ENCODE measurements at places on chromosomes 1 and 21. TPM values are rescaled to one million over a fixed set of nuclear protein-coding genes. Genes with fewer than 3 reads are reported as not detected.

- H3K4me1 ChIP-seq: no peaks in the 10 kb centered on the region
- H3K27me3 ChIP-seq: no peaks in the 10 kb centered on the region
- peak; percentile 47 for DNase-seq
- peak within 1 kb of the TSS; percentile 58 for H3K4me3 ChIP-seq
Measured at GRCh38 chr1:220527908-220528678, at the start of gene MARK1. MARK1 (plus strand) TSS chr1:220528136; CDS start chr1:220528823, 687 bp downstream.

DNA sequence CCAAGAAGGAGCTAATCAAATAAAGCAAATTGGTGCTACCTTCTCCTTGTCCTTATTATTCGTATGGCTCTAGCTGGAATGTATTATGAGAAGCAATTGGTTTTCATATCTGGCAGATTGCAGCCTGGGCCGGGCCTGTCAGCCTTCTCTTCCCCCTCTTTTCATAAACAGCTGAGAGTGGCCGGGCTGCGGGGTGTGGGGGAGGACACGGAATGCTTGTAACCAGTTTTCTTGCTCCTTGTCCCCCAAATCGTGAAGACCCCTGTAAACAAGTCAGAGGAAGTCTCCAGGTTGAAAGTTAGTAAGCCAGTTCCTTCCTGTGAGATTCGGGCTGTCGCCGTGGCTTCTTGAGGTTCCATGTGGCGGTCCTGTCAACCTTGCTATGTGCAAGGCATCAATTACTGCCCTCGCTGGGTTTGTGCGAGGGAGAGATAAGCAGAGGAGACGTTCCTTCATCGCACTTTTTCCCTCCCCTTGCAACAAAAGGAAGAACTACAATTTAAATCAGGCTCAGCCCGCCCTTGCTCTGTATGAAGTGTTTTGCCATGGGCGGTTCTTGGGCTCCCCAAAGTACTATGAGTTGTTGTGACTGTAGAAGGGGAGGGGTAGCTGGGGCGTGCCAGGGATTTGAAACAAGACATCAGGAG is 450.7 kb downstream of the CAMTA1 start:
- no peaks in the 10 kb centered on the region for H3K4me1 ChIP-seq
- H3K27ac ChIP-seq: no peak overlapping the region
- no peaks in the 10 kb centered on the region for H3K36me3 ChIP-seq
- no peak overlapping the region for H3K4me3 ChIP-seq

DNA sequence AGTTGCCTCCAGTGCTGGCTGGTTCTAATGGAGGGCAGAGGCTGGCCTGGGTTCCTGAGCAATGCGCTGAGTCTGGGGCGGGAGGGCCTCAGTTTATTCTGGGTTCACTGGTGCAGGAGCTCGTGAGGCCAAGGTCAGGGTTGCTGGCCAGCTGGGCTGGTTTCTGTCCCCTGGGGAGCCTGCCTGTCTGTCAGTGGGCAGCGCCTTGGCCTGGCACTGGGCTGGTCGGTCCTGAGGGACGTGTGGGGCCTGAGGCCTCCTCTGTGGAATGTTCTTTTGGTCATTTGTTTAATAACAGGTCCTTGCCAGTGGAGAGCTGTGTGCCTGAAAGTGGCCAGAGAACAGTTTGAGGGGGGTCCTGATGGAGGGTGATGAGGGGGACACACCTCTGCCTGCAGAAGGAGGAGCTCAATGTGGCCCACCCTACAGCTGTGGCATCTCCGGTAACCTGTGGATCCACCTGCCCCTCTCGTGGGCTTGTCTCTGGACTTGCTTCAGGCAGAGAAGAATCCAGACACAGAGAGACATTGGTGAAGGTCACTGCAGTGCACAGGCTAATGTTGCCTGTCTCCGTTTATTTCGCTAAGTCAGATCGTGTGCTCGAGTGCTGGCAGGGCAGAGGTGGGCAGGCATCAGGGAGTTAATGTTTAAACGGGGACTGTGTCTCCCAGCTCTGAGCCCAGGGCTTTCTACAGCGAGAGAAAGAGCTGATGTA is 34.6 kb downstream of the COQ8A start:
- no peak overlapping the region for H3K4me3 ChIP-seq
- no peak for DNase-seq
- H3K27me3 ChIP-seq: no peaks in the 10 kb centered on the region
- no peaks in the 10 kb centered on the region for H3K36me3 ChIP-seq

DNA sequence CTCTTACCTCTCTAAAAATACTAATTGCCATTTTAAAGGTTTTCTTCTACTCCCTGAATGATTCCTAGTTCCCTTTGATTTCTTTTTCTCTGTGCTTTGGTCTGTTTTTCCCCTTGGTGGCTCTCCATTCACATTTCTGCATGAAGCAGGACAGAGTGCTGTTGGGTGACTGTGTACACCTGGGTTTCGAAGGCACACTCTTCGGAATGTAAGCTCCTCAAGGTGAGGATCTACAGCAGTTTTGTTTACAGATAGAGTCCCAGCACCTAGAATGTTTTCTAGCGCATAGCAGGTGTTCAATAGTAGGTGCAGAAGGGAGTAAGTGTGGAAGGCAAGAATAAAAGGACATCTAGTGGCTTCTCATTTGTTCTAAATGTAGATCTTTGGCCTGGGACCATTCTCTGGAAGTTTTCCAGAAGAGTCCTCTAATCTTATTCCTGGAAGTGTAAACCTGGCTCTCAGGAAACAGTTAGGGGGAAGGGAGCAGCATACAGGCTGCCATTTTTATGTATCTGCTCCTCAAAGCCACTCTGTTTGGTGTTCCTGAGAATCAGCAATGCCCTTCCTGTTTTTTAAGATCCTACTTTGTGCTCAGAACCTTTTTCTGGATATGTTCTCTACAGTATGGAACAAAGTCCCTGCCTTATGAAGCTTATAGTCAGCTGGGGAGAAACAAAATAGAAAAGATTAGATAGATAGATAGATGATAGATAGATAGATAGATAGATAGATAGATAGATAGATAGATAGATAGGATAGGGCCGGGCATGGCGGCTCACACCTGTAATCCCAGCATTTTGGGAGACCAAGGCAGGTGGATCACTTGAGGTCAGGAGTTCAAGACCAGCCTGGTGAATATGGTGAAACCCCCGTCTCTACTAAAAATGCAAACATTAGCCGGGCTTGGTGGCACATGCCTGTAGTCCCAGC is 22.8 kb upstream of the EFNA1 start:
- no peak overlapping the region for H3K27ac ChIP-seq
- DNase-seq: no peak
- no peaks in the 10 kb centered on the region for H3K36me3 ChIP-seq
- H3K4me1 ChIP-seq: peaks cover 5% of the 10 kb centered on the region

DNA sequence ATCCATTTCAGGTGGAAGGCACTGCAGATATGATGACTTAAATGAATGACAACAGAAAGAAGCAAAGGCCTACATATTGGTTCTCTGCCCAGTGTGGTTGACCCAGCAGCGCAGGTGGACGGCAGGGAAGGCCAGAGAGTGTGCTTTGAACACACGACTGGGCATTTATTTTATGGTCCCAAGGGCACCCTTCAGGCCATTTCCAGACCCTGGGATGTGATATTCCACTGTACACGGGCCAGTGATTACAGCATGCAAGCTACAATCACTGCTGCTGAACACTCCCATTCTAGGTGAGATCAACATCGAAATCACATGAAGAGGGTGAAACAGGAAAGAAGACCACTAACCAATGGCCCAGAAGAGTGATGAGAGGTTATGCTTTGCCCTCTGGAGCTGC is 33.8 kb downstream of the PCNX2 start:
- H3K4me3 ChIP-seq: no peak overlapping the region
- no peak for DNase-seq
- H3K27ac ChIP-seq: no peak overlapping the region
- H3K27me3 ChIP-seq: no peaks in the 10 kb centered on the region

DNA sequence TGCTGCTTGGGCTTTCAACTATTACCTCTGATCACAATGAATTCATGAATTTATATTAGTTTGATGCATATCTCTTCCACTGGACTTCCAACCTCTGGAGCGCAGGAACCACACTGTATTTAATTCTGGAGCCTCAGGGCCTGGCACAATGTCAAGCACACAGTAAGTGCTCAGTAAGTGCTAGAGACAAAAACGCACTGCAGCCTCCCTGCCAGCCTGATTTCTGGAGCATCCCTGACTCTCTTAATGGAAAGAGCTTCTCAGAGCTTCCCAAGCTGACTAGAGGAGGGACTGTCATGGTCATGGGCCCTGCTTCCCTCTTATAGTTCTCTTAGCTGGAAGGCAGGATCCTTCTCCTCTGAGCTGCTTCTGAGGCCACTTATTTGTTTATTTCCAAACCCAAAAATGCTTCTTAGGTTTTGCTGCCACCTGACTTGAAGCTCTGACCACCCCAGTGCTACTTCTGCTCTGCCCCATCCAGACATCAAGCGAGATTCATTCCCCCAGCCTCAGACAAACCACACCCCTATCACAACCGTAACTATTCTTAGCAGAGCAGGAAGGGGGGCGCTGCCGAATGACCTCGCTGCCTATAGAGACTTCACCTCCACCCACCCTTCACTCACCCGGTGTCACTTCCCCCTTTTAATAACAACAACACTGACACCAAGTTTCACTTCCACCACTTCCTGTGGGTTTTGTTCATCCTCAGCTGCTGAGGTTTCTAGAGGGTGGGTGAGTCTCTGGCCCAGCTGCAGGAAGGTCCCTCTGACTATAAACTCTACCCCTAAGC is 33.6 kb downstream of the NUAK2 start:
- H3K4me1 ChIP-seq: no peaks in the 10 kb centered on the region
- no peak overlapping the region for H3K27ac ChIP-seq

- no peak overlapping the region for H3K27ac ChIP-seq
- H3K27me3 ChIP-seq: no peaks in the 10 kb centered on the region
- H3K4me1 ChIP-seq: no peaks in the 10 kb centered on the region
- DNase-seq: no peak
- H3K4me3 ChIP-seq: no peak overlapping the region
Measured at GRCh38 chr1:169360415-169360814, 7.2 kb downstream of the NME7 start.

The NEGR1 gene
- 3.0 TPM for total RNA-seq

GRCh38 chr1:25537153-25537831 is 6.1 kb upstream of the LDLRAP1 start:
- no peak overlapping the region for H3K27ac ChIP-seq
- no peak for DNase-seq
- no peaks in the 10 kb centered on the region for H3K4me1 ChIP-seq
- H3K36me3 ChIP-seq: no peaks in the 10 kb centered on the region
- H3K4me3 ChIP-seq: no peak overlapping the region
- no peaks in the 10 kb centered on the region for H3K27me3 ChIP-seq

DNA sequence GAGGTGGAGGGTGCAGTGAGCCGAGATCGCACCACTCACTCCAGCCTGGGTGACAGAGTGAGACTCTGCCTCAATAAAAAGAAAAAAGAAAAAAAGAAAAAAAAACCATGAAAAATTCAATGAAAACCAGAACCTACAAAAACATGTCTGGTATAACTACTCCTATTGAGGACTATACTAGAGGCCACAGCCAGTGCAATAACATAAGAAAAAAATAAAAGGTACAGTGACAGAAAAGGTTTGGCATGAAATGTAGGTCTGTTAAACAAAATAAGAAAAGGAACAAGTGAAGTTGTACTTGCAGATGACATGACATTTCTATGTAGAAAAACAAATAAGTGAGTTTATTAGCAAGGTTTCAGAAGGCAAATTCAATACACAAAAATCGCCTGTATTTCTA is 8.2 kb downstream of the NADK start:
- H3K36me3 ChIP-seq: no peaks in the 10 kb centered on the region
- H3K4me3 ChIP-seq: no peak overlapping the region
- no peak overlapping the region for H3K27ac ChIP-seq
- no peaks in the 10 kb centered on the region for H3K27me3 ChIP-seq
- H3K4me1 ChIP-seq: peaks cover 3% of the 10 kb centered on the region

DNA sequence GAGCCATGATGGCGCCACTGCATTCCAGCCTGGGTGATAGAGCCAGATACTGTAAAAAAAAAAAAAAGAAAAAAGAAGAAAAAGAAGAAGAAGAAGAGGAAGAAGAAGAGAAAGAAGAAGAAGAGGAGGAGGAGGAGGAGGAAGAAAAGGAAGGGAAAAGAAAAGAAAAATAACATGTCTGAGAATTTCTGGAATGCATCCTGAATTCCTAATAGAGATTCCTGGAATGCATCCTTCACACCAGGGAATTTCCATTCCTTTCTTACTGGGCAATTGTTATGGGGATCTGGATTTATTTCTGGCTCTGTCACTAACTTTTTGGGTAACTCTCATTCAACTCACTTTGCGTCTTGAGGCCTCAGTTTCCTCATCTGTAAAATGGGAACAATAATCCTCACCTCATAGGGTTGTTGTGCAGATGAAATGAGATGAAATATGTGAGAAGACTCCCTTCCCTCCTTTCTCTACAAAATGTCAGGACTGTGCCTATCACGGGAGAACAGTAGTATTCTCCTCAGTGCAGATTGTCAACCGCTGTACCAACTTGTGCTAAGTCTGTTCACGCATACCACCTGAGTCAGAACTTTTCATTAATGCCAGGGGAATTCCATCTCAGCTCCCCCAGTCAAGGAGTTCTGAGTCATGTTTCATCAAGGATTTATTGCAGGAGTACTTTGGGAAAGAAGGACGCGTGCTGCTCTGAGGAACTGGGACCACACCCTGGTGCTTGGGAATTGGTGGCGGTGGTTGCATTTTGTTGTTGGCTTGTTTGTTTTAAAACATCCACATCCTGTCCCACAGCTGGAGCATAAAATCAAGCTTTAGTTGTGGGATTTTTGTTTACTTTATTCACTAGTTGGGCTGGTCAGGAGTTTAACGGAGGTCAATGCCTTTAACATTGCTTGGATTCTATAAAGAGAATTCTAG is 42.4 kb upstream of the ROR1 start:
- no peak for DNase-seq
- H3K4me1 ChIP-seq: no peaks in the 10 kb centered on the region
- no peaks in the 10 kb centered on the region for H3K27me3 ChIP-seq
- no peak overlapping the region for H3K27ac ChIP-seq
- no peak overlapping the region for H3K4me3 ChIP-seq

DNA sequence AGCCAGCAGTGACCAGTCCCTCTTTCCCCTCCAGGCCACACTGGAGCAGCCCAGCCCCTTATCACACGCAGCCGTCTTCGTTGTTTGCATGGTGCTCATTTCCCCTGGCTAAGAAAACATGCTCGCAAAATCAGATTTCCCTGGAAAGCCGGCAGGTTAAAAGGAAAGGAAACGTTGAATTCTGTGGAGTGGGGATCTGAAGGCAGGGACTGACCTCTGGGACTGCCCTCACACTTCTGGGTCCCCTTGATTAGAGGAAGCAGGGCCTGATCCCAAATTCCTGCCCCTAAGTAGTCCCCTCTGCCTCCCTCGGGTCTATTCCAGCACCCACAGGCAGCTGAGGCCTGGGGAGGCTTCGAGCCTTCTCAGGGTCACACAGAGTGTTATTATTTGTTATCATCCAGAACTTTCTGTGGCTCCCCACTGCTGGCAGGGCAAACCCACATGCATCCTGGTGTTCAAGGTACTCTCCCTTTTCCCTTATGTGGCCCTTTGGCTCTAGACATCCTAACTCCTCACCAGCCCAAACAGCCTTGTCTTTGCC is 125.2 kb upstream of the ZBTB40 start:
- no peak for DNase-seq
- no peak overlapping the region for H3K4me3 ChIP-seq
- no peak overlapping the region for H3K27ac ChIP-seq
- H3K4me1 ChIP-seq: no peaks in the 10 kb centered on the region

The CFAP107 gene
- total RNA-seq: 0.26 TPM
